ENCODE measurements at places on chromosomes 1 and 21.

- DNase-seq: no peak
Measured at GRCh38 chr1:164515231-164515630, 43.8 kb upstream of the PBX1 start.

DNA sequence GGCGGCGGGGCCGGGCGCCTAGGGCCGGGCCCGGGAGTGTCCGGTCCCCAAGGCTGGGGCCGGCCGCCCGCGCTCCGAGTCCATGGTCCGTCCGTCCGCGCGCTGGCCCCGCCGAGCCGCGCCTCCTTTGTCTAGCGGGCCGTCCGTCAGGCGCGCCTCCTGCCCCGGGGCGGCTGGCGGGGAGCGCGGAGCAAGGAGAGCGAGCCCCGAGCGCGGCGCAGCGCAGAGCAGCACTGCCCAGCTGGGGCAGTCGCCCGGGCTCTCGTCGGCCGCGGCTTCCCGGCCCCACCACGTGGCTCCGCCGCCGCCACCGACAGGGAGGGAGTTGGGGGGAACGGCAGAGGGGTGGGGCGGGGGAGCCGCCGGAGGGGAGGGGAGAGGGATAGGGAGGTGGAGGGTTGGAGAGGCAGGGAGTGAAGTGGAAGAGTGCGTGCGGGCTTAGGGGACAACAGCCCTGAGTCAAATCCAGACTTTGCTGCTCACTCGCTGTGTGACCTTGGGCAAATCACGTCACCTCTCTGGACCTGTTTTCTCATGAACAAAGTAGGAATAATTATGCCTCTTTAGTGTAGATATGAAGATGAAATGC, at the start of gene NKAIN1:
NKAIN1 (minus strand) TSS at position 235 of the 589 bp plus-strand sequence. CDS start 340 bp downstream, outside the sequence.
- no peak for DNase-seq

GRCh38 chr1:18693256-18694098, 62.8 kb downstream of the PAX7 start:
- DNase-seq: no peak

DNA sequence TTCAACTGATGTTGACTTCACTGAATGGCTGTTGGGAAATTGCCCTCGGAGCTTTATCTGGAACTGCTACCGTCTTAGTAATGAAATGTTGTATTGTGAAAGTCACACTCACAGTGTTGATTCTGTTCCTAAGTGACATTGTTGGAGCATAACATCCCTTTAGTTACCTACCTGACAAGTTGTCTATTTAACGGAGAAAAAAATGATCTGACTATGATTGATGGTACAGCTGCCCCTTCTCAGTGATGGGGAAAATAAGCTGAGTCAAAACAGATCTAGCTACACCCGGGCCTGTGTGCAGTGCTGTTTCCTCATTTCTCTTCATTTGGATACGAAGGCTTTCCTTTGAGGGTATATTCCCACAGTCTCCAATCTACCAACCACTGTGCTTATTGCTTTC, 472.3 kb upstream of the BRINP3 start:
- no peak for DNase-seq

DNA sequence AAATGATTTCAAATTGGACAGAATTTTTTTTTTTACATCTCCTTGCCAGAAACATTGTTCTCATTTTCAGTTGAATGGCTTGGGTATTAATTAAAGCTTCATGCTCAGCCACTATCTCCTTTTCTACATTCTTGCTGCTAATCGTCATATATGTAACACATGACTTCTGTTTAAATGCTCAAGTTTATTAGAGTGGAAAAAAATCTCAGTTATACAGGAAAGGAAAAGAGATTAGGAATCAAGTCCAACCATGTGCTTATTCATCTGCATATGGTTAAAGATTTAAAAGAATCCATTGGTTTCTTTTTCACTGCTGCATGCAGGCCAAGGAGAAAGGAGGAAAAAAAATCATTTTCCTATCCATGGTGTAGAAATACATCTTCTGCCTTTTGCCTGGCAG, 47.3 kb upstream of the CNN3 start:
- DNase-seq: no peak
